ENCODE measurements at places on chromosomes 7 and 10.

GRCh38 chr10:14124941-14125340 lies 205.8 kb downstream of the FRMD4A start:
- DNase-seq, result no peak

DNA sequence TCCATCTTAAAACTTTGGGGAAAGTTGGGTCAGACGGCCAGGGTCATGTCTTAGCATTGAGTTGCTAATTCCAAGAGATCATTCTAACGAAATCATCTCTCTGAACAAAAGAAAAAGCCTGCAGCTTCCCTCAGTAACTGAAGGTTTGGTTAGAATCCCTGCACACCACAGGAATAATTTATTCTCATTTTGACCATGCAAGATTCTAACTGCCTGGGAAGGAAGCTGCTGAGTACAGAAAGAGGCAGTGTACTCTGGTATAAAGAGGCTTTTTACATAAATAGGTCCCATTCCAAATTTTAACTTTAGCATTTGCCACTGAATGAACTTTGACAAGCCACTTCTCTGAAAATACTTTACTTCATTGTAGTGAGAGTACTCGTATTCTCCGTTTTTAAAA lies 76.9 kb upstream of the RSBN1L start:
- DNase-seq, result no peak

DNA sequence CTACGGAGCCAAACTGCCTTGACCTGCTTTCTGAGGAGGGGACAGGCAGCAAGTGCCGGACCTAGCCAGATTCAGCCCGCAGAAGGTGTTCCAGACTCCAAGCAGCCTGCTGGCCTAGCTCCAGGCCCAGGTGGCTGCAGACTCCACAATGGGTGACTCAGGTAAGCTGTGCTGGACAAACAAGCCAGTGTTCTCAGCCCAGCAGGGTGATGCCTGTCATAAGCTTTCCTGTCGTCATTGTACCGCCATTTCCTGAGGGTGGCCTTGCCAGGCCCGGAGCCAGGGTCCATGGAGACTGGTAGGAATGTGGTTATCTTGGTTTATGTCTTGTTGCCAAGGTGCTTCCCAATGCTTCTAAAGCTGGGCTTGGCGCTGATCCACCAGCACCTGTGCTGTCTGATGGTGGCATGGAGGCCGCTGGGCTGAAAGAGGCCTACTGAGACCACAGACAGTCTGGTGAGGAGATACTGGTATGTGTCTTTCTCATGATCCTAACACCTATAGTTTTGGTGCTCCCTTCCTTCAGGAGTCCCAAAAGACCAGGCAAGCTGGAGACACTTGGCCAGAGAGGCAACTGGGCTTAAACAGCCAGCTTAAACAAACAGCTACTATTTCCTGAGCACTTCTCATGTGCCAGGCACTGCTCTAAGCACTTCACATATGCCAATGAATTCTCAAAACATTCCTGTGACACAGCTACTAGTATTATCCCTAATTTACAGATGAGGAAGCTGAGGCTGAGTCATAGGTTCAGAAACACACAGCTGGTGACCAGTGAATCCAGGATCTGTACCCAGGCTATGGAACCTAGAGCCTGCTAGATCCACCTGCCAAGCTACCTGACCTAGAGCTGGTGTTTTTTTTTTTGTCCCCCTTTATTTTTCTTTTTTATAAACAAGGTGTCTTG lies 42.0 kb downstream of the ZC3HC1 start:
- no peak for DNase-seq

DNA sequence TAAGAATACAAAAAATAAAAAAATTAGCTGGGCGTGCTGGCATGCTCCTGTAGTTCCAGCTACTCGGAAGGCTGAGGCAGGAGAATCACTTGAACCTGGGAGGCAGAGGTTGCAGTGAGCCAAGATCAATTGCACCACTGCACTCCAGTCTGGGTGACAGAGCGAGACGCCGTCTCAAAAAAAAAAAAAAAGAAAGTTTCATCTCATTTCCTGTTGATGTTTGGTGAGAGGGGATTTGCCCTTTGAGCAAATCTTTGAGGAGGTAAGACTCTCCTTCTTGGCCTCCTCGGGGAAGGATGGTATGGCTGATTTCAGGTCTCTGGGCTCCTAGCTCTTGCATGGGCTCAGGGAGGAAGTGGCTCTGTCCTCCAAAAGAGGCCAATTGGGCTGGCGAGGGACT lies 3.6 kb upstream of the GRID2IP start:
- DNase-seq, result no peak

- DNase-seq, result no peak
Observed at GRCh38 chr7:85320699-85321476, 134.0 kb upstream of the SEMA3D start.

- DNase-seq, result no peak
Observed at GRCh38 chr7:39429421-39429820, 136.8 kb upstream of the YAE1 start.

GRCh38 chr10:69802424-69803161 lies 887 bp downstream of the COL13A1 start:
- no peak for DNase-seq
